Uterus (tissue), 4 donors: ENCODE measurements at places on chromosomes 12 and 14. TPM values are rescaled to one million over a fixed set of nuclear protein-coding genes. Genes with fewer than 3 reads are reported as not detected.

The TSPAN8 gene
- 0.51 TPM for total RNA-seq

The TMEM63C gene
- 1.9 TPM for total RNA-seq

The KRT82 gene
- total RNA-seq: not detected

- no peak for DNase-seq
Observed at GRCh38 chr12:79618848-79619404, 71.8 kb downstream of the PAWR start.

GRCh38 chr14:54785778-54786770, 116.6 kb downstream of the GCH1 start:
- DNase-seq: no peak
